ENCODE measurements at places on chromosomes 2 and 18.

- no peak for DNase-seq
Observed at GRCh38 chr2:231752061-231752460, 29.0 kb downstream of the PDE6D start.

DNA sequence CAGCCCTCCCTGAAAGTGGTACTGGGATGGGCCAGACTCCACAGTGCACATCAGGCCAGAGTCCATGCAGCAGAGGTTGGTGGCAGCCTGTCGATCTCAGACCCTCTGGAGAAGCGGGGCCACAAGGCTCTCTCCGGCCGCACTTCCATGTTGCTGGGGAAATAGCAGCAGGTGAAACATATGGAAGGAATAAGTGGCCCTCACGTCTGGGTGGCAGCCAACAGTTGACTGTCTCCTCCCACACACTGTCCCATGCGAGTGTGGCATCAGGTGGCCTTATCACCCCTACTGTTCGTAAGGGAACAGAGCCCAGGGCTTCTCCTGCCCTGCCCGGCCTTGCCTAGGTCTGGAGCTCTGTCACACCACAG lies 58.1 kb upstream of the FOSL2 start:
- no peak for DNase-seq

DNA sequence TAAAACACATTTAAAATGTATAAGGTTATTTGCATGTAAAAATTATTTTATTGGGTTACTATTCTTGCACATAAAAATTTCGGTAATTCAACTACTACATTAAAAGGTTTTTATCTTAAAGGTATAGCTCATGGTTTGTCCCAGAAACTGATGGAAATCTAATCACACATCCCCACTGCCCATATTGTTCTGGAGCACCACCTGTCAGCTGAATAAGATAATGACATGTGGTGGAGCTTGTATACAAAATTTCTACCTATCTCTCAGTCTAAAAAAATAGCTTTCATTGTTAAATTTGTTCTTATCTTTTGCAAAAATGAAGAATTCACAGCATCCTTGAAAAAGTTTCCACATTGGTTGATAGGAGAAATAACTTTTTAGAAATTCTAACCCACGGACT lies 18.3 kb downstream of the ERBB4 start:
- no peak for DNase-seq

DNA sequence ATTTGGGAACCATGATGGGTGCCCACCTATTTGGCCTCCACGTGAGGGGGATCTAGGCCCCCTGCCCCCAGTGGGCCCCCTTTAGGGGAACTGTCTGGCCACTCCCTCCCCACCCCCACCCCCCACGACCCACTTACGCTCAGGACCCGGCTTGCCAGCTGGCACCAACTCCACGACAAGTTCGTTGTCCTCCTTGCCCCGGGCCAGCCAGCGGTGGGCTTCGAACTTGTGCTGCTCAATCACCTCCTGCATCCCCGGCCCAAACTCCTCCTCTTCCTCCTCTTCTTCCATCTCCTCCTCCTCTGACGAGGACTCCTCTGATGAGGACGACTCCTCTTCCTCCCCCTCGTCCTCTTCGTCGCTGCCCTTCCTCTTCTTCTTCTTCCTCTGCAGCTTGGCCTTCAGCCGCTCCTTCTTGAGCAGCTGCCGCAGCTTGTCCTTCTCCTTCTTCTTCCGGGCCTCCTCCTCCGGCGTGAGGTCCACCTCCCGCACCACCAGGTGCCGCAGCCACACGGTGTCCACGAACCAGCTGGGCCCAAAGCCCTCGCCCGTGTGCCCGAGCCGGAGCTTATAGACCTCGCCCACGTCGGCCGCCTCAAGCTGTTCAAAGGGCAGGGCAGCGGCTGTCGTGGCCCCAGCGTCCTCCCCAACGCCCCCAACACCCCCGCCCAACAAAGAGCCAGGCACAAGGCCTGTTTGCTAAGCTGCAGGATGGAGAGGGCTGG lies 96.9 kb downstream of the LOXHD1 start:
- no peak for DNase-seq

- DNase-seq, result no peak
Observed at GRCh38 chr2:85920810-85921545, 32.2 kb upstream of the ST3GAL5 start.

- DNase-seq, result no peak
Observed at GRCh38 chr2:99382143-99382542, 45.0 kb downstream of the EIF5B start.

- no peak for DNase-seq
Observed at GRCh38 chr2:201223089-201224073, 37.0 kb upstream of the CASP8 start.

- DNase-seq, result no peak
Observed at GRCh38 chr2:8543060-8543382, 138.8 kb upstream of the ID2 start.

DNA sequence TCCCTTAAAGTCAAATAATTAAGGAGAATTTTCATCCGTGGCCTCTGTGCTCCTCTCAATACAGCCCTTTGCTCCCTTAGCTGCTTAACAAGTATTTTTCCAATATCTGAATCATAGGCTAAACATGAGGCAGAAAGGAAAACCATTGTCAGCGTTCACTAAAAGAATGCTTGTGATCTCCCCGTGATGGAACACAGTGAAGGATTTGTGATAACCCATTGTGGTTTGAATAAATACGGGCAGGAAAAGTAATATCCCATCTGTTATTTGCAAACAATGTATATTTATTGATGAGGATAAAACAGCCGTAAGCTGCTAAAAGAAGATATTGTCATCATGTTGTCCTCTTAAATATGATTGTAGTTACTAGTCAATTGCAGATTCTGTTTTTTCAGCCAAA lies 258.1 kb downstream of the NAPG start:
- no peak for DNase-seq

DNA sequence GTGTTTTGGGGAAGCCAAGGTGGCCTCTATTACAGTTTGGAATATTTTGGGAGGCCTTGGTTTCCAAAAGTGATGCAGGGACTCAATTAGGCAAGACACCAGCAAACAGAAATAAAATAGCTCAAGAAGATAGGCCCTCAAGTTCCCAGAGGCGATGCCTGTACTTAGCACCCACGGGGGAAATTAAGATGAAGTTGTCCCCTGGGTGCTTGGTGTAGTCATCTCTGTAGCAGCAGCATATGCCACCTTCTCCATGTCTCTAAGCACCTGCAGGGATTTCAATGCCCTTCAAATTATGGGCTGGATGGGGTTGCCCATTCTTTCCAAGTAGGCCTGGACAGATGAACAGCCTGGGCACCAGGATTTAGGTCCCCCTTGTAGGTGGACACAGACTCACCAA lies 185.0 kb downstream of the CTIF start:
- no peak for DNase-seq

- DNase-seq, result no peak
Observed at GRCh38 chr2:18987592-18988073, 370.8 kb downstream of the OSR1 start.

DNA sequence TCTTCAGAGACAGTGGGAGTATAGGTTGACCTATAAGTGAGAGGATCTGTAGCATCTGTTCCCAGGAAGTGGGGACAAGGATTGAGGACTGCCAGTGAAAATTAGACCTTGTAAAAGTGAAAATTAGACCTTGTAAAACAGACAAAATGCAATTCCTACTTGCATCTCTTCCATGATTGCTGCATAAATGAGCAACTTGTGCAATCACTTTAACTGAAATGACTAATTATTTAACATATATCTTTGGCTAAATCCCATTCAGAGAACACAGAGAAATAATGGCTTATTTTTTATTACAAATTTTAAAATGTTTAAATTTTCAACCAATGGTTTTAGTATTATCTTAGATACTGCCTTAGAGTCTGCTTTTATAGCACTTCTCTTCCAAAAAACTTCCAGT lies 67.2 kb upstream of the NABP1 start:
- no peak for DNase-seq

GRCh38 chr18:44654573-44654972 lies 26.1 kb upstream of the SETBP1 start:
- DNase-seq, result no peak

GRCh38 chr18:26121476-26121875 lies 12.2 kb upstream of the PSMA8 start:
- DNase-seq, result no peak

DNA sequence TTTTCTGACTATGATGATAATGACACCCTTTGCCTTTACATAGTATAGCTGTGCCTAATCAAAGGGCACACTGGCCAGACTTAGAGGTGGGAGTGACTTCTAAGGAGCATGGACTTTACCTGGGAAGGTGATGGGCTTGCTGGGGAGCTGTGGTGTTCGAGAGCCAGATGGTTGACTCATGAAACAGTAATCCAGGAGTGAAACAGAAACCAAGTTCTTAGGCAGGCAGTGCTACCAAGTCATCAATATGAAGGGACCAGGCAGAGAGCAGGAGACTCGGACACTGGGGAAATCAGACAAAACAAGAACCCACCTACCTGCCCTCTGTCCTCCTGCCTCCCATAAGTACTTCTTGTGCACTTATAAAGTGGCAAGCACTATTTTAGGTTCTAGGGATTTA lies 430.4 kb downstream of the DLGAP1 start:
- no peak for DNase-seq

- DNase-seq, result no peak
Observed at GRCh38 chr2:74702001-74702715, 48.1 kb downstream of the SEMA4F start.

GRCh38 chr2:42794271-42795046 lies 2.1 kb upstream of the HAAO start:
- no peak for DNase-seq

GRCh38 chr2:103008586-103008985 lies 246.8 kb downstream of the TMEM182 start:
- no peak for DNase-seq

DNA sequence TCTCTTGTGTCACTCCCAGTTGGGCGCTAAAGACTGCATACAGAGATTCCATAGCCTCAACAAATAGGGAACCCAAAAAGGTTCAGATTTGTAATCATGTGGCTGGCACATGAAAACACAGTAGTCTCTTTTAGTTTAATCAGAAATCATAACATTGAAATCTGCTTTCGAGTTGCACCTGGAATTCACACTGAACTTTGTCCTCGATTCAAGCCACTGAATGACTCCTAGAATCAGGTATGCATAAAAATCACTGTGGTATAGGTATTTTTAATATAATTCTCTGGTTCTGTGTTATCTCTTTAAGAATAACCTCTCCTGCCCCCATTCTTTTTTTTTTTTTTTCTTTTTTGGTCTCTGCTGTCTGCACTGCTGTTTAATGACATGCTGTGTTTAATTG lies 150.2 kb downstream of the KCNH7 start:
- DNase-seq, result no peak

DNA sequence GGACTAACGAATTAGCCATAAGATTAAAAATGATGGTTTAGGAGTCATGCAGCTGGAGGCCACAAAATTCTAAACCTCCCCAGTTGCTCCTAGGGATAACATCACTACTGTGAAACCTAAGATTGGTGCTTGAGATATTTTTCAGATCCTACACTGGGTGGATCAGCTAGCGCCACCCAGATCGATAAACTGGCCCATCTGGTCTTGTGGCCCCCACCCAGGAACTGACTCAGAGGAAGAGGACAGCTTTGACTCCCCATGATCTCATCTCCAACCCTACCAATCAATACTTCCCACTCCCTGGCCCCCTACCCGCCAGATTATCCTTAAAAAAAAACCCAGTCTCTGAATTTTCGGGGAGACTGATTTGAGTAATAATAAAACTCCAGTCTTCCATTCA lies 5.5 kb downstream of the GALNT14 start:
- DNase-seq, result no peak

- DNase-seq, result no peak
Observed at GRCh38 chr2:239873656-239874635, 151.2 kb downstream of the NDUFA10 start.

DNA sequence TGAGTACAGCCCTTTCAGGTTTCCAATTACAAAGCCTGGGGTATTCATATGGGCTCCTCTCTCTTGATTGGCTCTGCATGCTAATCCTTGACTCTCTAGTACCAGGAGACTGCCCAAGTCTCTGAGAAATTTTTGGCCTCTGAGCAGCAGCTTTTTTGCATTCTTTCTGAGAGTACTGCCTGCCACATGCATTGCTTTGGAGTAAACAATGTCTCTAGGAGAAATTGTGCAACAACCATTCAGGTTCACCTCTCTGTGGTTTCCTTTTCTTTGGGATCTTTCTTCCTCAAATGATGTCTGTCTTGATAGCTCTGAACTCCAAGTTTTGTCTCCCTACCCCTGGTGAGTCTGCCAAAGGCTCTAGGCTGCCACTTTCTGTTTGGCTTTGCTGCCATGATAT lies 115.8 kb upstream of the SETBP1 start:
- no peak for DNase-seq

DNA sequence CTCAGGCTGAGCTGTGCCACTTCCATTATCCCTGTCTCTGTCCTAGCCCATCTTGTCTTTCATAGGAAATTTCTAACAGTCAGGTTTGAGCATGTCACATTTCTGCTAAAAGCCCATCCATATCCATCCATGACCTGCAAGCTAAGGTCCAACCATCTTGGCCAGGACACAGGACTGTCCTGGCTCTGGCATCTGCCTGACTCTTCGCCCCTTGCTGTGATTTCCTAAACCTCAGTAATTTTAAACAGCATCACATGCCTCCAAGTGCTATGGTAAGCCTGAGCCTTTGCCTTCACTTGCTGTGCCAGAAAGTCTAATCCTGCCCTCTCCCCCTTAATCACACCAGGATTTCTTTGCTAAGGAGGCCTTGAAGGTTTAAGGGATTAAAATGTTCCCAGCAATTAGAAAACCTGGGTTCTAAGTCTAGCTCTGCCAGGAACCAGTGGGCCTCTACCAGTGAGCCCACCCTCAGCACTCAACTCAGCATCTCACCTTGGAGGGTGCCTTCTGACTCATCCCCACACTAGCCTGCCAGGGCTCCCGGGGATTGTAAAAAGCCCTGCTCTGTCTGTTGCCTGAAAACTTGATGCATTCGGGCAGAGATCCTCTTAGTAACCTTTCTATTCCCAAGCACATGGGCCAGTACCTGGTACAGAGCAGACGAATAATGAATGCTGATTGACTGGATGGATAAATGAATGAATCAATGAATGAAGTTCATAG lies 411.0 kb downstream of the LRATD1 start:
- no peak for DNase-seq

GRCh38 chr2:178277741-178278197 lies 83.5 kb downstream of the OSBPL6 start:
- DNase-seq, result no peak

DNA sequence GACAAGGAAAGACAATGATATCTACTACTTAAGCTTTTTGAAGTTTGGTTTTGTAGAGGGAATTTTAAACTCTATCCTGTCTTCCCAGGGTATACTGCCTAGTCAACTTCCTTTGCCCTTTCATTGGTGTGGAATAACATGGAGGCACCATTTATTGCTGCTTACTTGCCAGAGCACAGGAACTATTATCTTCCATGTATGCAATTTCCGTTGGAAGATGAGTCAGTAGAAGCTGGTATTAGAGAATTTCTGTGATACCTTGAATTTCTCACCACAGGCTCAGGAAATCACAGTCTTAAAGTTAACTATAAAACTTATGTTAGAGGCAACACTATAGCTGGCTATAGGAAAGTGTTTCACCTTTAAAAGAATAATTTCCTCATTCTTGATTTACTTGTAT lies 40.9 kb upstream of the RGPD4 start:
- no peak for DNase-seq

DNA sequence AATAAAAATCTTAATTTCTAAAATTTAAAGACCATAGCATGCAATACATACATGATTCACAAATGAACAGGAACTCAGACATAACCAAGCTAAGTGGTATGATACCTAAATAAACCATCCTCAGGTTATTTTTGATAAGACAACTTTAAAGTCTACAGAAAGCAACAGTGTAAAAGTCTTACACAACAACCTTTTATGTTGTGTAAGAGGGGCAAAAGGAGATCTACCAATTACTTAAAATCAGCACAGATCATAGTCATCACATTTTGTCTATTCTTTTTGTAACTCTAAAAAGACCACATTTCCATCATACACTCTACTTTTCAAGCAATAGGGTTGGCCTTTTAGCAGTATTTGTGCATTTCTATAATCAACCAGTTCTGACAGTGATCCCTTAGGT lies 16.3 kb downstream of the SP3 start:
- no peak for DNase-seq

Data from common myeloid progenitor, CD34-positive (primary cell).